ENCODE measurements at places on chromosomes 13 and 19. TPM values are rescaled to one million over a fixed set of nuclear protein-coding genes. Genes with fewer than 3 reads are reported as not detected.

Gene URAD
- total RNA-seq = not detected

Gene PSG5
- 1.4 TPM for total RNA-seq

Gene CD33
- total RNA-seq = not detected

Gene ADAMTS10
- 49.6 TPM for total RNA-seq

Gene CRLF1
- total RNA-seq = 6.9 TPM

Gene ZNF667
- 7.7 TPM for total RNA-seq

Gene KLK15
- not detected for total RNA-seq

Gene GADD45B
- total RNA-seq = 46.3 TPM

- no peak for DNase-seq
Observed at GRCh38 chr13:44305917-44306370, 67.7 kb upstream of the SERP2 start.

DNA sequence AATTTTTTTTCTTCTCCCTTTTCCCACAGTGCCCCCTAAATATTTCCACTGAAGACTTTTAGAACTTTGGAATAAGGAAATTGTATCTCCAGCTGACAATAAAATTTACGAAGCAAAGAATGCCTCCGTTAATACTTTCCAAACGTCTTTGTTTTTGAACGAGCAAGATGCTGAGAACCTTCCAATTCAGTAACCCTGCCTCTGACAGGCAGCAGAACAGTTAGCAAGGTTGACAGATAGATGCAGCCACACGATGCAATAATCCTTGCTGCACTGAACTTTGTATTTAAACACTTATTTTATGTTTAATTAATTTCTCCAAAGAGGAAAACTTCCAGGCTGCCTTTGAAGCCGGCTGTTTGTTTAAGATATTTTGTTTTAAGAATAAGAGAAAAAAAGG is 71.8 kb upstream of the TSHZ3 start:
- DNase-seq = no peak

DNA sequence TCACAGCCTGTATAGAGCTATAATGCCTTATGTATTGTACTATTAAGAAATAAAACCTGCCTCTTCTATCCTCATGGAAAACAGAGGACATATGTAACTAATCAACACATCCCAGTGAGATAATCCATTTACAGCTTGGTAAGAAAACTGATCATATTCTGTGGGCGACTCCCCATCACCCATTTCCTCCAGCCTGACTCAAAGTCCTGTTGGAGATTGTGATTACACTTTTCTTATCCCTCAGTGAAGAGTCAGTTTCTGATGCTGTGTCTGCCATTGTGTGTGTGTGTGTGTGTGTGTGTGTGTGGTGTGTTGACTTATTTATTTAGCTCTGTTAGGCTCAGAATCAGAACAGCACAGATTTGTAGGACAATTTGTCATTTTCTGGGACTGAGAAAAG is 212.8 kb downstream of the FGF9 start:
- DNase-seq = no peak

- peak; percentile 81 for DNase-seq
Observed at GRCh38 chr13:75481176-75482069, 546 bp downstream of the TBC1D4 start.

DNA sequence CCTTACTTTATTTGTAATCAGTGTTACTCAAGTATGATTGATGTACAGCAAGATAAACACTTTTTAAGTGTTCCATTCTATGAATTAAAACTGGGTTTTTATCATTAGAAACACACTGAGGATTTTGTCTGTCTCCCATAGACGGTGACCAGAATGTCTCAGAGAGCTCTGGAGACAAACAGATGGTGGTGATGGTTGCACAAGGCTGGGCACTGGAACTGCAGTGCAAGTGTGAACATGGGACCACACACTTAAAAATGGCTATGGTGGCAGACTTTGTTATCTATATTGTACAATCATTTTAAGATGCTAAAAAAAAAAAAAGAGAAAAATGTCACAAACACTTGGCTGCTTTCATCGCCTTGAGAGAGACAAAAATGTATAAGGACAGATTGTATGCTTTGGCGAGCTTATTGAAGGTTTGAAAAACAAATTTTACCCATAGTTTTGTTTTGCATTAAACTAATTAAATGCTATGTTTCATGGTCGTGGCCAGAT is 273.0 kb downstream of the SHISA2 start:
- DNase-seq = no peak

DNA sequence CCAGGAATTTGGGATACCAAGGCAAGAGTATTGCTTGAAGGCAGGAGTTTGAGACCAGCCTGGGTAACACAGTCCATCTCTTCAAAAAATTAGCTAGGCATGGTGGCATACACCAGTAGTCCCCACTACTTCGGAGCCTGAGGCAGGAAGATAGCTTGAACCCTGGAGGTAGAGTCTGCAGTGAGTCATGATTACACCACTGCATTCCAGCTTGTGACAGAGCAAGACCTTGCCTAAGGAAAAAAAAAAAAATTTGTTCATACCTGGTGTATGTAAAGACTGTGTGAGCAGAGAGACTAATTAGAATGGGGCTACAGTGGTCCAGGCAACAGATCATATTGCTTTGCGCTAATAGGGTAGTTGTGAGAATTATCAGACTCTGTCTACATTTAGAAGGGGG is 778.3 kb upstream of the PCDH20 start:
- no peak for DNase-seq

DNA sequence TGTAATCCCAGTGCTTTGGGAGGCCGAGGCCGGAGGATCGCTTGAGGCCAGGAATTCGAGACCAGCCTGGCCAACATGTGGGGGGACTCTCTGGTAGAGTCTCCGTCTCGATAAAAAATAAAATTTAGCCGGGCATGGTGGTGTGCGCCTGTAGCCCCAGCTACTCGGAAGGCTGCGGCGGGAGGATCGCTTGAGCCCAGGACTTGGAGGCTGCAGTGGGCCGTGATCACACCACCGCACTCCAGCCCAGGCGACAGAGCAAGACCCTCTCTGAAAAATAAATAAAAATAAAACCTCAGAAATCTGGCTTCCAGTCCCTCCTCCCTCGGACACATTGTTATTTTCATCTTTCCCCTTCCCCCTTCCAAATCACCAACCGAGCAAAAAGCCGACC is 332 bp downstream of the IRGQ start:
- DNase-seq = no peak

- DNase-seq = peak; percentile 90
Observed at GRCh38 chr13:98509271-98510155, 67.4 kb downstream of the STK24 start.

DNA sequence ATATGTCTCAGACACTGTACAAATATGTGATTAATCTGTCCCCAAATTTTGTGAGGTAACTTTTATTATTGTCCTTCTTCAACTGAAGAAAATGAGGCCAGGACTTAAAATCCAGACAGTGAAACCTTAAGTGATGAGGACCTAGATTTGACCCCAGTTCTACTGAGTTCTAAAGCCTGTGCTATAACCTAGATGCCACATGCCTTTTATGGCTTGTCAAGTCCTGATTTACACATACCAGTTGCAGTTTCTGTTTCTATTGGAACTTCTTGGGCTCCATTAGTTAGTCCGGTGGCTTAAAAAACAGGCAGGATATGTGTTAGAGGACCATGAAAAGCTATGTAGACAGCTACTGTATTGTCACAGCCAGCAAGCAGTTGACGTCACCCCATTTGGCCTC is 436.5 kb upstream of the KLHL1 start:
- DNase-seq = no peak

DNA sequence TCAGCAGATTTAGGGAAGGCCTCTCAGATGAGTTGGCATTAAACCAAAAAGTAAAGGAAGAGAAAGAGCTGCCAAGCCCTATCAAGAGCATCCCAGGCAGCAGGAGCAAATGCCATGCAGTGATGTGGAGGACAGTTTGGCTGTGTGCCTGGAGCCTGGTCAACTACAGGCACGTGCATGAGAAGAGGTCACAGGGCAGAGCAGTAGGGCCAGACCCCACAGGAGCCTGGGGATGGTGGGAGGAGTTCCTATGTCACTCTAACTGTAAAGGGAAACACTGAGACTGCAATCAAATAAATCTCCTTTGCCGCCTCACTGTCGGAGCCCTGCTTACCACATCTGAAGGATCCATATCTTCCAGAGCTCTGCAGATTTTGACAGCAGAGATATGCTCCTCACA is 240.5 kb downstream of the ENOX1 start:
- no peak for DNase-seq

- DNase-seq = peak; percentile 92
Observed at GRCh38 chr19:37931881-37932655, 25.1 kb downstream of the SIPA1L3 start.

- DNase-seq = no peak
Observed at GRCh38 chr13:94112227-94112626, 367.3 kb downstream of the DCT start.

- DNase-seq = no peak
Observed at GRCh38 chr13:95387733-95388207, 86.5 kb upstream of the ABCC4 start.

GRCh38 chr13:73146707-73147106 is 87.9 kb downstream of the KLF5 start:
- DNase-seq = peak; percentile 39

GRCh38 chr13:111122056-111122455 is 6.9 kb downstream of the ARHGEF7 start:
- no peak for DNase-seq

- no peak for DNase-seq
Observed at GRCh38 chr19:57075125-57075524, 44.7 kb upstream of the USP29 start.

DNA sequence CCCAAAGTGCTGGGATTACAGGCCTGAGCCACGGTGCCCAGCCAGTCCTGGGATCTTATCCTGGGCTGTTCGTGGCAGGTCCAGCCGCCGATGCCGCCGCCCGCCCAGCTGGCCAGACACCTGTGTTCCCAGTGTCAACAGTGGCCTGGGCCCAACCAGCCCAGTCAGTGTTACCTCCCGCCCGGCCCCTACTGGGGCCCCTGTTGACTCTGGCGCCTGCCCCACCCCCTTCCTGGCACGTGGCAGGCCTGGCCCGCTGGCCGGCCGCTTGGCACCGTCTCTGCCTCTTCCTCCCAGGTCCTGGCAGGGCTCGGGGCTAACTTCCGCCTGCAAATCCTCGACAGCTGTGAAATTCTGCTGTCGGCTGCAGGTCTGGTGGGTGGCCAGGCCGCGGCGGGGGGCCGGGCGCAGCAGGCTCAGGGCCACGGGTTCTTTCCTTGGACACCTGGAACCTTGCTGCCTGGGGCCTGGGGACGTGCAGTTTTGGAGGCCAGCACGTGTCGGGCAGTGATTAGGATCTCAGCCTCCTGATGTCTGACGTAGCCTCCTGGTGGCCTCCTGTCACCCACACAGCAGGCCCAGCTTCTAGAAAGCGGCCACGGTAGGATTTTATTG is 9.1 kb downstream of the ARID3A start:
- no peak for DNase-seq

- peak; percentile 77 for DNase-seq
Observed at GRCh38 chr19:31113293-31113692, 235.9 kb downstream of the TSHZ3 start.

GRCh38 chr19:616747-617526 is 16.4 kb downstream of the POLRMT start:
- peak; percentile 83 for DNase-seq

DNA sequence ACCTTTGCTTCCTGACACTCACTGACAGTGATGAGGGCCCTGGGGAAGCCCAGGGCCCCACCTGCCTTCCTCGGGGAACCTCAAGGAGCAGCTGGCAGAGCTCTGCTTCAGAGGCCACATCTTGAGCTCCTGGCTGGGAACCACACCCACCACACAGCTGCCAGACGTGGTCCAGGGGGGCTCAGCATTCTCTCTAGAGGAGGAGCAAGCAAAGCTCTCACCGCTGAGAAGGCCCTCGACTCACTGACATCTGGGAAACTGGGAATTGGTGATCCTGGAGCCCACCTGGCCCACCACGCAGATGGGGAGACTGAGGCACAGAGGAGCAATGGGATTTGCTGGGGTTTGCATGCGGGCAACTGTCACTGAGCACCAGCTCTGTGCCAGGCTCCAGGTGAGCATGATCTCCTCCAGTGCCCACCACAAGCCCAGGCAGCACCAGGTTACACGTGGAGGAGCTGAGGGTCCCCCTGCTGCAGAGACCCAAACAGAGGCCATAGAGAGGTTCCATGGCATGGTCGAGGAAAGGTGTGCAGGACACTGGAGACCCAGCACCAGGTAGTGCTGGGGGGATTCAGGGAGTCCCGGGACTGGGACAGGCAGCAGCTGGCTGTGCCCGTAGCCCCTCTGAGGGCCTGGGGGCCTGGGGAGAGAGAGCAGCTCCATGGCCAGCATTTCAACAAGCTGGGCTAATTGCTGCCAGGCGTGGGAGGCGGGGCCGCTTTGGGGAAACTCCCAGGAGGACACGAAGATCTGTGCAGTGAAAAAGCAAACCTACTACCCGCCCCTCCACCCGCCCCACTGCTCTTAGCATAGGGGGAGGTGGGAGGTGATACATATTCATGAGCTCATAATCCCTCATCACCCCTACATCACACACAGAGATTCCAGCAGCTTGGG is 33.4 kb downstream of the PEPD start:
- DNase-seq = peak; percentile 73

DNA sequence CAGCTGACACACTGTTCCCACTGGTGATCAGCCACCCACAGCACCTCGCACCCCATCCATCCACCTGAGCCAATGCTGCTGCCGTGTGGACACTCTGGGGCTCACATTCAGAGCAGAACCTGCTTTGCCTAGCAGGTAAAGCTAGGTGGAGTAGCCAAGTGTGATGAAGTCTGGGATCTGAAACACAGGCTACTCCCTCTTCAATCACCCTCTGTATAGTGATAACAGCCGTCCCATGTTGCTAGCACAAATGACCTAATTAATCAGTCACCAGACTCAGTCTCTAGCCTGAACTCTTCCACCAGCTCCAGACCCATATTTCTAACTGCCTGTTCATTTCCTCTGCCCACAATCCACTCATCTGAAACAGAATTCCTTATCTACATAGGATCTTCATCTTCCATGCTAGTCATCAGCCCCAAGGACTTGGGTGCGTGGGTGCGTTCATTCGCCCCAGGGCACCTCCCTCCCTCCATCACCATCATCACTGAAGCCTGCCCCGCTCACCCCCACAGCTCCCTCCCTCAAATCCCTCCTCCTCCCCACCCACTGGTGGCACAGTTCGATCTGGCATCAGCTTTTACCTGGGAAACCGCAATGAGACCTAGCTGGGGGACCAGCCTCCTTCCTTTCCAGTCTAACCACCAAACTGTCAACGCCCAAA is 19.8 kb downstream of the STK24 start:
- DNase-seq = peak; percentile 87

DNA sequence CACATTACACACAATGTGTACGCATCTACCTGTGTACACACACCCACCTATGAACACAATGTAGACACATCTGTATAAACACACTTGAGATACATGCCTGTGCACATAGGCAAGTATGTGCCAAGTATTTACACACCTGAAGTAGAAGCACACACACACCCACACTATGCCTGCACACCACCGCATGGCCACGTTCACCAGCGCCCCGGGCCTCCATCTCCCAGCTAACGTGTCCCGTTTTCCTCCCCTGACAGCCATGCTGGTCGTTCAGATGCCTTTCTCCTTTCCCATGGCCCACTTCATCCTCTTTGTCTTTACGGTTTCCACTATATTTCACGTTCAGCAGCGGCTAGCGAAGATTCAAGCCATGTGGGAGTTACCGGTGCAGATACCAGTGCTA is 6.9 kb downstream of the FUT2 start:
- no peak for DNase-seq

- DNase-seq = no peak
Observed at GRCh38 chr13:46495651-46496050, 57.3 kb upstream of the LRCH1 start.

GRCh38 chr13:42645717-42646116 is 71.8 kb downstream of the TNFSF11 start:
- no peak for DNase-seq
